Upper lobe of left lung (tissue), 6 donors: ENCODE measurements at places on chromosomes 2 and 18. TPM values are rescaled to one million over a fixed set of nuclear protein-coding genes. Genes with fewer than 3 reads are reported as not detected.

Gene SIX3
- not detected for total RNA-seq

- peaks cover 3% of the 10 kb centered on the region for H3K4me1 ChIP-seq
- H3K4me3 ChIP-seq: no peak overlapping the region
- no peaks in the 10 kb centered on the region for H3K36me3 ChIP-seq
- H3K27ac ChIP-seq: no peak overlapping the region
- H3K27me3 ChIP-seq: no peaks in the 10 kb centered on the region
- no peak for DNase-seq
These were observed 167.0 kb upstream of the TPO start for GRCh38 chr2:1246239-1246638.

DNA sequence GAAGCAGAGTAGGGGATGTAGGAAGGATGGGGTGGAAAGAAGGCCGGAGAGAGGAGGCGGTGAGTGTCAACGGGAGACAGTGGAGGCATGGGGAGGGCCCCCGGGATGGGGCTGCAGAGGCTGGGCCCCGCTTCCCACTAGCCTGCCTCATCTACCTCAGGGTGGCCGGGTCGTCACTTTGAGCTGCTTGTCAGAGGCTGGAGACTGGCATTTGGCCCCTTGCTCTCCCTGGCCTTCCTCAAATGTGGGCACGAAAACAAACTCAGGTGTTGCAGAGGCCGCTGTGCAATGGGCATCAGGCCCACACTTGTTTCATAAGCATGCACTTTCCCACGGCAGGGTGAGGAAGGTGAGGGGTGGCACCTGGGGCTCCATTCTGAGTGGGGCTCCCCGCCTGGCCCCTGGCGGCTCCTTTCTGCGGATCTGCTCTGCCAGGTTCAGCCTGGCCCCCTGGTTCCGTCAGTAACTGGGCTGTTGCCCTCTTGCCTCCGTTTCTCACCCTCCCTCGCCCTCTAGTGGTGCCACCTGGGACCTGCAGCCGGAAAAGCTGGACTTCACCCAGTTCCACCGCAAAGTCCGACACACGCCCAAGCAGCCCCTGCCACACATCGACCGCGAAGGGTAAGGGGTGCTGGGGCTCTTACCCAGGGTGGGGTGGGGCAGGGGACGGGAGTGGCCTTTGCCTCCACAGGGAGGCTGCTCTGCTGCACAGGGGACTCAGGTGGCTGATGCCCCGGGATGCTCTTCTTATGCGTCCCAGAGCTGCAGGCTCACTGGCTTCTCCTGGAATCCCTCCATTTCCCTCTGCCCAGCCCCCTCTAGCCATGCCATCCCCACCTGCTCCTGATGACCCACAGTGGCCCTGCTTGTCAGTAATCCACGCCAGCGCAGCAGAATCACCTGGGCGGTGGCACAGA is 125.4 kb downstream of the CTIF start:
- DNase-seq: peak; percentile 75
- peaks cover 22% of the 10 kb centered on the region for H3K4me1 ChIP-seq
- H3K36me3 ChIP-seq: peaks cover 28% of the 10 kb centered on the region
- H3K27me3 ChIP-seq: no peaks in the 10 kb centered on the region
- H3K4me3 ChIP-seq: no peak overlapping the region
- no peak overlapping the region for H3K27ac ChIP-seq

DNA sequence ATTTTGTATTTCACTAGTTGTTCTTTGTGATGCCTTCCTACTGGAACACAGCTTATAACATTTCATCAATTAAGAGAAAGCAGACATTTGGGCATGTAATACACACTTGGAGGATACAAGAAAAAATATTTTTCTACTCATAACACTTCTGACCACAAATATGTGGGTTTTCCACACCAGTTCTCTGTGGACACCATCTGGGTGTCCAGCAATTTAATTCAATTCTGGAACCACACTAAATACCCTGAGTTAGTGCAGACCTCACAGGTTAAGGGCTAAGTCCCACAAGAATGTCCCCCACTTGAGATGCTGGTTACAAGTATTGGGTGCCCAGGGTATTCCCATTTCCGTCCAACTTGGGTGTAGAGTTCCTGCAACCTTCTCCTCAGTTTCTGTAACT is 91.1 kb upstream of the SKOR2 start:
- H3K27me3 ChIP-seq: no peaks in the 10 kb centered on the region
- no peak overlapping the region for H3K27ac ChIP-seq
- H3K4me3 ChIP-seq: no peak overlapping the region
- H3K4me1 ChIP-seq: no peaks in the 10 kb centered on the region
- no peak for DNase-seq
- H3K36me3 ChIP-seq: no peaks in the 10 kb centered on the region

Gene PARD6G
- 2.6 TPM for total RNA-seq
